H7 (cell line): ENCODE measurements at places on chromosomes 5 and 9. TPM values are rescaled to one million over a fixed set of nuclear protein-coding genes. Genes with fewer than 3 reads are reported as not detected.

Gene SLIT3
- 0.48 and 0.97 TPM in 2 replicates for total RNA-seq

Gene BICD2
- total RNA-seq = 34.3 and 42.2 TPM in 2 replicates

Gene STC2
- total RNA-seq = 17.8 and 29.5 TPM in 2 replicates

Gene ANXA6
- 179 and 212 TPM in 2 replicates for total RNA-seq

Gene ARL14EPL
- not detected in 2 replicates for total RNA-seq

Gene COL5A1
- total RNA-seq = 10.1 and 11.3 TPM in 2 replicates

Gene EQTN
- total RNA-seq = 0.31 and 2.1 TPM in 2 replicates

Gene SPACA9
- total RNA-seq = 0.67 and 0.80 TPM in 2 replicates

Gene AFAP1L1
- total RNA-seq = 2.2 and 3.3 TPM in 2 replicates

Gene SLC27A6
- total RNA-seq = 0.78 and 0.83 TPM in 2 replicates

Gene KIF2A
- total RNA-seq = 49.6 and 68.9 TPM in 2 replicates

Gene FOXD4L5
- total RNA-seq = not detected in 2 replicates

Gene NUTM2G
- total RNA-seq = 0.07 TPM in 2 replicates

Gene SPINK1
- total RNA-seq = 1.4 and 3.2 TPM in 2 replicates

Gene PDGFRB
- total RNA-seq = 0.48 and 3.2 TPM in 2 replicates

Gene NR2F1-AS1
- 1.1 and 1.8 TPM in 2 replicates for total RNA-seq

Gene OGN
- not detected in 2 replicates for total RNA-seq

Gene PCDHA1
- not detected in 2 replicates for total RNA-seq

Gene C9orf152
- total RNA-seq = 0.11 TPM in 1 of 2 replicates, not detected in the other

Gene CYSRT1
- 0.83 and 2.9 TPM in 2 replicates for total RNA-seq
